ENCODE measurements at places on chromosomes 5 and 9.

- DNase-seq, result no peak
Observed at GRCh38 chr5:54426209-54426608, 29.3 kb upstream of the HSPB3 start.

GRCh38 chr5:50768634-50769033 lies 102.2 kb downstream of the PARP8 start:
- DNase-seq, result no peak

DNA sequence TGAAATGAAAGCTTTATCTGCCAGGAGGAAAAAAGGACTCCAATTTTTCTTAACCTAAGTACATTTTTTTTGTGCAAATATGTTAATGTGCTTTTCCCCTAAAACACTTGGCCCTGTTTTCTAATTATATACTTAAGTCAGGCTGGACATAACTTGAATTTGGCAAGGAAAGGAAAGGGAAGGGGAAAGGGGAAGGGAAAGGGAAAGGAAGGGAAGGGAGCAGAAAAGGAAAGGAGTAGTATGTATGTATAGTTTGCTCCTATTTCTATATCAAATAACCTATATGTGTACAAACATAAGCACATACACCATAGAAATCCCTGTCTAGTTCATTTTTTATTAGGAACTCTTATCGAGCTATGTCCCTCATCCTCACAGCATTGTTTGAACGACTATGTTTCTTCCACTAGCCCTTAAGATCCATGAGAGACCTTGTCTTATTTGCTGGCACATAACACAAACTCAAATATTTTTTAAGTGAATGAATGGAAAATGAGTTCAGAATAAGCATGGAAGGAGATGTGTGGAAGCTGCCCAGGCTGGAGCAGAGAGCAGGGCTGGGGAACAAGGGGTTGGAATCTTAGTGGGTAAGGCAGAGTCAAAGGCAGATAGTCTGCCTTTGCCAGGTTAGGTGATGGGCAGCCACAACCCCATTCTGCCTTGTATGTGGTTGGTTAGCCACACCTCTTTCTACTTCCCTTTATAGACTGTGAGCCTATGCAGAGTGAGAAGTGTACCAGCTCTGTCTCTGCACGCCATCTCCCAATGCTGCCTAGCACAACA lies 70.0 kb downstream of the KLHL3 start:
- DNase-seq, result peak; percentile 27

- DNase-seq, result no peak
Observed at GRCh38 chr5:146620669-146621051, 104.7 kb upstream of the GPR151 start.

- DNase-seq, result no peak
Observed at GRCh38 chr5:84597904-84598303, 213.2 kb upstream of the EDIL3 start.

DNA sequence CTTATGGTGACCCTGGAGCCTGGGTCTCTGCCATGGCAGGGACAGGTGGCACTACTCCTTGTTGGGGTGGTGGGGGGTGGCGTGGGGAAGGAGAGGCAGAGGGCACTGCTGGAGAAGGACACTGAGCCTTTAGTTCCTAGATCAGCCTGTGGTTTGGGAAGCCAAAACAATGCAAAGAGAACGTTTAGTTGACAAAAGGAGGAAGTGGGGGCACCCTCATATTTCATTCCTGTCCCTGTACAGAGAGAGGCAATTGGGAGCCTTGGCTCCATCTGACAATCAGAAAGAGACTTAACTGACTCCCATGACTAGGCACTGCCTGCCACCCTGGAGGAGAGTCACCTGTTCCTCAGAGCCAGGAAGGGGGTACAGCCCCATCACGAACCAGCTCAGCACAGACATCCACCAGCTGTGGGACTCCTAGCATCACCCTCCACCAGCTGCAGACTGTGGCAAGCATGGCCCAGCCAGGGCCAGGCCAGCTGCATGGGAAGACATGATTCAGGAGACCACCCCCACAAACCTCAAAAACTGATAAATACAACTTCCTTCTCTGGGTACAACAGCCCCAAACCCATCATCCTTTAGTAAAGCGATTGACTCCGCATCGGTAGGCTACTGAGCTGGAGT lies 257.5 kb downstream of the HSPA4 start:
- DNase-seq, result no peak

DNA sequence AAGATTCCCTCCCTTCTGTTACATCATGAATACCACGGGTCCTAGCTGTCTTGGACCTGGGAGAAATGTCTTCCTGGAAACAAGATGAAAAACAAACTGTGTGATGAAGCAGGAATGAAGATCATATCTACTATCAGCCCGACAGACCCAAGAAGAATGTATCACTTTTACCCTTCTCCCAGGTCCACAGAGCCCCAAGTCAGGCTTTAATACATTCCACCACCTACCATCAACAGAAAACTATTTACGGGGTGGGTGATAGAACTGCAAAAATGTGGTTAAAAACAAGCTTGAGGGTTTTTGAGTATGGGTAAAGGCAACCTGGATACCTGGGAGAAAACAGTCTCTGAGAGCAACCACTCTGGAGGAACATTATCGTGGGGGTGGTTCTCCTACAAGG lies 327.0 kb downstream of the TRIM32 start:
- DNase-seq, result no peak

DNA sequence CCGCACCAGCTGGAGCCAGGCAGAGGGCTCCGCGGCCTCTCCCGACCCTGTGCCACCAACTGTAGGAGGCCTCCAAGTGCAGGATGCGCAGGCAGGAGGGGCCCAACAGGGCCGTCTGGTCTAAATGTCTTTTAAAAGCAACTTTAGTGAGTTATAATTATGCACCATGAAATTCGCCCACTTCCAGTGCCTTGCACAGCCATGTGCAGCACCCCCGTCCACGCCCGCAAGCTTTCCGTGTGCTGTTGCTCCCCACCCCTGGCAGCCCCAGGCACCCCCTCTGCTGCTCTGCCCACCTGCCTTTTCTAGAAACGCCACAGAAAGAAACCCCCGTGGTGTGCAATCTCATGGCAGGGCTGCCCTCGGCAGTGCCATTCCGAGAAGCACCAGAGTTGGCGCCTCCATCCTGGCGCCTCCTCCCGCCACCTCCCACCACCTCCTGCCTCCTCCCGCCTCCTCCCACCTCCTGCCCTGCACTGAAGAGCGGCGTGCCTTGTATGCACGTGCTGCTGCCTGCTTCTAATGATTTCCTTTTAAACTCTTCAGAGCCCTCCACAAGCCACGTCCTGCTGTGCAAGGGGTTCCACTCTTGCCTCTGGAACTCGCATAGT lies 7.5 kb upstream of the SLC6A18 start:
- no peak for DNase-seq

Measured in activated CD4-positive, alpha-beta T cell treated with anti-CD3 and anti-CD28 coated beads, Interleukin-2, amount 50 U/mL, for 24 hours (primary cell).